ENCODE measurements at places on chromosomes 1 and 21. TPM values are rescaled to one million over a fixed set of nuclear protein-coding genes. Genes with fewer than 3 reads are reported as not detected.

The CHI3L2 gene
- 10.5 TPM for total RNA-seq

The NT5C1A gene
- not detected for total RNA-seq

The MFSD2A gene
- 2.3 TPM for total RNA-seq

The LRRC71 gene
- not detected for total RNA-seq

The ADORA3 gene
- total RNA-seq: not detected

The FCER1G gene
- not detected for total RNA-seq

The TMOD4 gene
- not detected for total RNA-seq

The VSIG8 gene
- total RNA-seq: not detected

The AHDC1 gene
- total RNA-seq: 19.1 TPM

The AJAP1 gene
- 0.57 TPM for total RNA-seq

The CLIC6 gene
- 0.18 TPM for total RNA-seq

The KRTAP19-1 gene
- total RNA-seq: not detected

The NCAM2 gene
- 5.9 TPM for total RNA-seq

The ERICH3 gene
- not detected for total RNA-seq

The ZNF687 gene
- total RNA-seq: 7.0 TPM

The GREM2 gene
- total RNA-seq: 2.0 TPM

The SLFNL1 gene
- total RNA-seq: 0.09 TPM

The ITLN2 gene
- total RNA-seq: 3.8 TPM
